ENCODE measurements at places on chromosomes 4 and X.
A peak's percentile ranks its signal among the peaks of the same experiment; 100 is the strongest.

DNA sequence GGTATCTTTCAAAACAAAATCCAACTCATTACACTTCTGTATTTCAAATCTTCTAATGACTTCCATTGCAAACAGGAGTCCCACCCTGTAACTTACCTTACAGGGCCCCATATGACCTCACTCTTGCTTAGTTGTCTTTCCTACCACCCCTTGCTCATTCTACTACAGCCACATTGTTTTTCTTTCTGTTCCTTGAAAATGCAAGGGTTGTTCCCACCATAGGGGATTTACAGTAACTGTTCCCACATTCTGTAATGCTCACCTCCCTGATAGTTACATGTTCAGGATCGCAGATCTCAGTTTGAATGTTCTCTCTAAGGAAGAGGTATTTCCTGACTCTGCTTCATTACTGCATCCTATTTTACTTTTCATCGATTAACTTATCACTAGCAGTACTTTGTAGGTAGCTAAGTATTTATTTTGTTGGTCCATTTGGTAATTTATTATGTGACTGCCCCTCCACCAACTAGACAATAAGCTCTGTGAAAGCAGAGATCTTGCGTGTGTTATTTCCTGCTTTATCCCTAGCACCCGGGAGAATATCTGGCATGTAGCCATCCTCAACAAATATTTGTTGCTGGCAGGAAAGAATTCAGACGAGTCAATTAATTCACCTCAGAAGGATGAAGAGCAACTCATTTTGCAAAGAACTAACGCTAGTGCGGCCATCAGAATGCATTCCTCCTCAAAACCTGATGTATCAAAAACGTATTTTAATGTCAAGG lies 21.4 kb downstream of the MAOB start:
- peak; percentile 31 for DNase-seq

- no peak for DNase-seq
These were observed 54.0 kb upstream of the AMELX start for GRCh38 chrX:11239230-11239629.

DNA sequence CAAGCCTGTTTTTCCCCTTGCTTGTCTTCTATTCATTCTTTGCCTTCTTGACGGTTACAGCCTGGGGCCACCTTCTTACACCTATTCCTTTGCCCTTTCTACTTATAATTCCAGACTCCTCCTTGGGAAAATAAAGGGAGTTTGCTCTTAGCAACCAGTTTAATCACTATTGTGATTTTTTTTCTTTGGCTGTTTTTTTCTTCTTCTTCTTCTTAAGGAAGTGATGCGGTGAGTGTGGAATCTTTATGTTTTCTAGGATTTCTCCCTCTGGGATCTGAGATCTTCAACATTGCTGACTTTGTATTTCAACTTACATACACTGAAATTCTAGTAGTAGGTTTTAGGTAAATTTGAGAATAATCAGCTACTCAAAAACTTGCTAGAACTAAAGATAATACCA lies 1.1 kb upstream of the KLHL13 start:
- DNase-seq = no peak

DNA sequence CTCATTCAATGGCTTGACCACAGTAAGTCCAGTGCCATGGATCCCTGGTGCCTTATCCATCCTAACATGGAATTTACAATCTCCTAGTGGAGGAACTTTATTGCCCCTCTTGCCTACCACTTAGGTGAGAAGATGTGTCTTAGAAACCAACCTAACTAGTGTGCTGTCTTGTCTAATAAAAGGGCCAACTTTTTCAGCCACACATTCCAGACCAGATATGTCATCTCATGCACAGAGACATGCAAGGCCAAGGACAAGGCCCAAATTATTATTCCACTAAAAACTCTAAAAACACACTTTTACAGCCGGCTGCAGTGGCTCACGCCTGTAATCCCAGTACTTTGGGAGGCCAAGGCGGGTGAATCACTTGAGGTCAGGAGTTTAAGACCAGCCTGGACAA lies 10.6 kb upstream of the PRDX4 start:
- no peak for DNase-seq

DNA sequence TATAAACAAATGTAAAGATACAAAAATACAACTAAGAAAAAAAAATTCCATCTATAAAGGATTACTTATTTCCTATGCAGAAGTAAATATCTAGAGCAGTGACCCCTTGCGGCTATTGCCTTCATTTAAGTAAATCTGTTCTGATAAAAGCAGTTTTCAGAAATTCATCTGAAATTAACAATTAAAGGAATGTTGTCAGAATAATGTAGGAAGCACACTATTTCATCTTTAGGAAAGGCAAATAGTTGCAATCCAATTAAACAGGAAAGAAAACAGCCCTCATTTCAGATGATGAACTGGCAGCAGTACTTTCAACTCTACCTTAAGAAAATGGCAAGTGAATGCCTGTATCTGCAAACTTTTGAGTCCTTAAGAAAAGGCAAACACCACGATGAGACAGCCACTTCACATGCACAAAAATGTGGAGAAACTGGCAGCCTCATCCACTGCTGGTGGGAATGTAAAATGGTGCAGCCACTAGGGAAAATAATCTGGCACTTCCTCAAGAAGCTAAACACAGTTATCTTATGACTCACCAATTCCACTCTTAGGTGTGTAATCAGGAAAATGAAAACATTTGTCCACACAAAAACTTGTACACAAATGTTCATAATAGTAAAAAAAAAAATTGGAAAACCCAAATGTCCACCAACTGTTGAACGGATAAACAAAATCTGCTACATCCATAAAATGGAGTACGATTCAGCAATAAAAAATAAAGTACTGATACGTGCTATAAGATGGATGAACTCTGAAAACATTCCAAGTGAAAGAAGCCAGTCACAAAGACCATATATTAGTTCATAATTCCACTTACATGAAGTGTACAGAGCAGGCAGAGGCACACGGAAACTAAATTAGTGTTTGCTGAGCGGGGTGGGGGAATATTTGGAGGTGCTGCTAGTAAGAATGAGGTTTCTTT lies 2.0 kb upstream of the THAP9 start:
- DNase-seq = no peak

DNA sequence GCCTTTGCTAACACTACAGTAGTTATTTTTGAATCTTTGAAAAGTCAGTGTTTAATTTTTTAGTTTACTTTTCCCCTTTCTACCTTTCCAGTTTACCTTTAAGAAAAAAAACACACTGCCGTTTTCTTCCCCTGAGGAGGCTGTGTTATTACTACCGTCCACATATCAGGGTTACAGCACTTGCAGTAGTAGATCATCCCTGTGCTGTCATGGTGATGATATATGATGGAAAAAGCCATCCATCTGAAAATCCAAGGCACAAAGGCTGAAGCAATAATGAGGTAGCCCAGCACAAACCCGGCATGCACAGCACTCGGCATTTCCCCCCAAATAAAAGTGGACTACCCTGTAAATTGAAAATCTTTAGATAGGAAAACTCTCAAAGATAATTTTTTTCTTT lies 258.7 kb downstream of the CXXC4 start:
- DNase-seq = peak; percentile 38

- peak; percentile 16 for DNase-seq
These were observed 121.1 kb upstream of the NDST4 start for GRCh38 chr4:115234405-115235093.

DNA sequence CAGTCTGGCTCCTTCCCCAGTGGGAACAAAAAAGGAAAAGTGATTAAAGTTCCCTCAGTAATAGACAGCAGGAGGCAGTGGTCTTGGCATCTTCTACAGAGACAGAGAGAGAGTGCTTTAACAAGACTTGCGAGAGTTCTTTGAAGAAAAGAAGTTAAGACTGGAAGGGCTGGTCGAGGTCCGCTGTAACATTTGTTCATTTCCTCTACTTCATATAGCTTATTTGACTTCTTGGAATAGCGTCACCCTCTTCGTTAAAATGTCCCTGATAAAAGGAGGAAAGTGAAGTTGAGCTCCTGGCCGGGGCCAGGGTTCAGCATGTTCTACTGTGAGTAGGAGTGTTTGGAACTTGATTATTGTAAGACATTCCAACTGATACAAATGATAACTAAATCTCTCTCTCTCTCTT lies 179.8 kb downstream of the SLIT2 start:
- DNase-seq = no peak

- no peak for DNase-seq
These were observed 92.2 kb upstream of the GATB start for GRCh38 chr4:151853034-151853433.
